Mesenteric fat pad (tissue), 1 donor: ENCODE measurements at places on chromosomes 6 and 20.

DNA sequence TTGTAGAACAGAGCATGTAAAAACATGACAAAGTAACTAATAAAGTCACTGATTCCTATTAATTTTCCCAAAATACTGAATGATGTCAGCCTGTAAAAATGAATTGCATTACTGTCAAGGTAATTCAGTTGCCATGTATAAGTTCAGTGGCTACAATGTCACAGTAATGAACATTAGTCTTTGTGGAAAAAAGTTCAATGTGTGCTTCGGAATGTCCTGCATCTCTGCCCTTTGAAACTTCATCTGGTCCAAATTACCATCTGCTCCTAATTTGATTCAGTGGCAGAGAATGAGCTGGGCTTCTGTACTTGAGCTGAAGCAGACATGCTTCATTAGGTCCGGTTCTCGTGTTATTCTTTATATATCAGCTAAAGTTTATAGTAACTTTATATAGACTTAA lies 567.4 kb downstream of the COL12A1 start:
- no peak for DNase-seq

- no peak for DNase-seq
These were observed 1.8 kb upstream of the CST3 start for GRCh38 chr20:23639490-23639958.

DNA sequence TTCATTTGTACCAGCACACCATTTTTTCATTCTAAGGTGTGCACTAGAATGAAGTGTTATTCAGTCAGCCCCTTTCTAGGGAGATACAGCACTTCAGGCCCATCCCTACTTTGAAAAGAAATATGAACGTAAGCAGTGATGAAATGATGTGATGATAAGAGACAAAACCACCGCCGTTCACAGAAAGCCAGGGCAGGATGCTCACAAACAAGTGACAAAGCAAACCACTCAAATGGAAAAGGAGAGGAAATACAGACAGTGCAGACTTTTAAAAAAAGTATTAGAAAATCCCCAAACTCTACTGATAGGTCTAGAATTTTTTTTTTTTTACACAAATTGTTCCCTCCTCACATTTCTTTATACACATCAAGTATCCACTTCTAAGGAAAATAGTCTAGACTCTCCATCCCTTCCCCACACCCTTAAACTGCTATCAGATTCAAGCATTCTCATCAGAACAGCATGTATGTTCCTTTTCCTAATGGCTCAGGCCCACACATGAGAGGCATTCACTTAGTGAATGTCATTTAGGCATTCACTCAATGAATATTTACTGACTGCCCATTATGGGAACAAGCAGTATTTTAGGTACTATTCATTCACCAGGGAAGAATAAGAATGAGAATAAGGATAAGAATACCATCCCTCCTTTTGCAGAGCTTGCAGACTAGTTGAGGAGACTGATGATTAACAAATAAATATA lies 243.5 kb downstream of the GMPR start:
- DNase-seq, result no peak

DNA sequence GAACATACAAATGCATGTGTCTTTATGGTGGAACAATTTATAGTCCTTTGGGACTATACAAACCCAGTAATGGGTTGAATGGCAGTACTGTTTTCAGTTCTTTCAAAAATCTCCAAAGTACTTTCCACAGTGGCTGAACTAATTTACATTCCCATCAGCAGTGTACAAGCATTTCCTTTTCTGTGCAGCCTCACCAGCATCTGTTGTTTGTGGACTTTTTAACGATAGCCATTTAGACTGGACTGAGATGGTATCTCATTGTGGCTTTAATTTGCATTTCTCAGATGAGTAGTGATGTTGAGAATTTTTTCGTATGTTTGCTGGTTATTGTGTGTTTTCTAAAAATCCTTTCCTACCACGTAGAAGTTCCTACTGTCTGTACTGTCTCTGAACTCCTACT lies 327.2 kb upstream of the ZFP64 start:
- DNase-seq, result no peak

DNA sequence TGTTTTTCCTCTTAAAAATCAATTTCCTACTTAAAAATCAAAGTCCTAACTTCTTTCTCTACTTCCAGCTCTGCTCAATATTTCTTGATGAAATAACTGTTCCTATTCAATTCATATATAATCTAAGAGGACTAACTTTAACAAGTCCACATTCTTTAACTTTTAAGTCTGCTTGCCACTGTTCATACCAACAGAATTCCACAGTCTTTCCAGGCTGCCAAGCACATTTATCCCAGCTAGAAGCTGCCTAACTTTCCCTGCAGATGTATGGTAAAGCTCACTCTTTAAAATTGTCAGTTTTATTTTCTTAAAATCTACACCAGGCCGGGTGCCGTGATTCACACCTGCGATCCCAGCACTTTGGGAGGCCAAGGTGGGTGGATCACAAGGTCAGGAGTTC lies 11.5 kb downstream of the CALHM6 start:
- no peak for DNase-seq

DNA sequence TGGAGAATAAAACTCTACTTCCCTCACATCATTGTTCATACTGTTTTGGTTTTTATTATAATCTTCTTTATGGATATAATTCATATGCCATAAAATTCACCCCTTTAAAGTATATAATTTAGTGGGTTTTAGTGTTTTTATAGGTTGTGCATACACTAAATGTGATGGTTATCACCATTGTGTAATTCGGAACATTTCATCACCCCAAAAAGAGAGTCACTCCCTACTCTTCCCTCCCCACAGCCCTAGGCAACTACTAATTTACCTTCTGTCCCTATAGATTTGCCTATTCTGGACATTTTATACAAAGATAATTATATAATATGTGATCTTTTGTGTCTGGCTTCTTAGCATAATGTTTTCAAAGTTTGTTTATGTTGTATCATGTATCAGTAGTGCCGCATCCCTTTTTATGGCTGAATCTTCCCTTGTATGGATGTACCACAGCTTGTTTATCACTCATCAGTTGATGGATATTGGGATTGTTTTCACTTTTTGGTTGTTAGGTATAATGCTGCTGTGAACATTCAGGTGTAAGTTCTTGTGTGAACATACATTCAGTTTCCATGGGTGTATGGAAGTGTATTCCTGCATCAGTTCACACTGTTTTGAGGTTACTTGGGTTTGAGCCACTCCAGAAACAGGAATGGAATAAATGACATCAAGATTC lies 4.2 kb downstream of the TM9SF4 start:
- DNase-seq, result no peak

DNA sequence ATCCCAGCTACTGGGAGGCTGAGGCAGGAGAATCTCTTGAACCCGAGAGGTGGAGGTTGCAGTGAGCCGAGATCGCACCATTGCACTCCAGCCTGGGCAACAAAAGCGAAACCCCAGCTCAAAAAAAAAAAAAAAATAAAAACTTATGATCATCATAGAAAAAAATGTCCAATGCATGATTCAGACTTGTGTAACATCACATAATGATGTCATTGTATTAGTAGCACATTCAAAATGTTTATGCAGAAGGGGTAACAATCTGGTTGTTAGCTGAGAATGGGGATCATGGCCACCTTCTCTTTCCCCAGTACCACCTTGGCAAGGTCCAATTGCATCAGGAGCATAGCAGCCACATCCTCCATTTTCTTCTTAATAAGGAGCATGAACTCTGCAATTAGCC lies 137.6 kb upstream of the MARCKS start:
- DNase-seq, result no peak

- DNase-seq, result no peak
These were observed 19.1 kb downstream of the ZFP64 start for GRCh38 chr20:52172392-52173047.

DNA sequence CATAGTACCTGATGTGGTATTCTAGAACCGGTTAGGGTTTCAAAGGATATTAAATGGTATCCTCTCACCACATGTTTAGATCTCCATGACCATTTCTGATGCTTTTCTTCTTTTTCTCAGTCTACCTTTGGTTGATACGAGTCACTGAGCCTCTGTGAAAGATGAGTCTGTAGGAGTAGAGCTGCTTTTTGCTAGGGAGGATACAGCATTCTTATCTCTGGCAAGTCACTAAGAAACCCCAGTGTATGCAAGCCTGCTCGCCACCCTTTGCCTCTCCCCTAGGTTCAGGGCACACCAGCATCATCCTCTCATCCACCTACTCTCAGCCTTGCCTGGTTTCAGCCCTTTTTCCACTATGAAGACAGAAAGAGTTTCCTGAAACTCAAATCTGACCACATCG lies 89.9 kb downstream of the MTFR2 start:
- no peak for DNase-seq

DNA sequence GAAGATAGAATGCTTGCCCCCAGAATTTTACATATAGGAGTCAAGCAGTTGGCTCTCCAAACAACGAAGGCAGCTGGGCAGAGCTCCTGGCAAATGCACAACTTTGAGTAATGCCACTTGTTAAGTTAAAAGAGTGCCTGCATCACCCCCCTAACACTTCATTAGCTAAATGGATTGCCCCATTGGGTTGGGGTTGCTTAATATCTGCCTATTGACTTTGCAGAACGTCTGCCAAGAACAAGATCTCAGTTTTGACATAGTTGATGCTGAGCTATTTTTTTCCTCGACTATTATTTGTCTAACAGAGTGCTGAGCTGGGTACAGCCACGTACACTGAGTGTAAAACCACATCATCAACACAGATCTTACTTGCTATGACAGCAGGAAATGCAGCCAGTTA lies 12.1 kb downstream of the ANKRD60 start:
- DNase-seq, result no peak

GRCh38 chr6:145380186-145380585 lies 355.1 kb downstream of the EPM2A start:
- no peak for DNase-seq

GRCh38 chr6:127131772-127132376 lies 13.4 kb downstream of the RSPO3 start:
- no peak for DNase-seq

DNA sequence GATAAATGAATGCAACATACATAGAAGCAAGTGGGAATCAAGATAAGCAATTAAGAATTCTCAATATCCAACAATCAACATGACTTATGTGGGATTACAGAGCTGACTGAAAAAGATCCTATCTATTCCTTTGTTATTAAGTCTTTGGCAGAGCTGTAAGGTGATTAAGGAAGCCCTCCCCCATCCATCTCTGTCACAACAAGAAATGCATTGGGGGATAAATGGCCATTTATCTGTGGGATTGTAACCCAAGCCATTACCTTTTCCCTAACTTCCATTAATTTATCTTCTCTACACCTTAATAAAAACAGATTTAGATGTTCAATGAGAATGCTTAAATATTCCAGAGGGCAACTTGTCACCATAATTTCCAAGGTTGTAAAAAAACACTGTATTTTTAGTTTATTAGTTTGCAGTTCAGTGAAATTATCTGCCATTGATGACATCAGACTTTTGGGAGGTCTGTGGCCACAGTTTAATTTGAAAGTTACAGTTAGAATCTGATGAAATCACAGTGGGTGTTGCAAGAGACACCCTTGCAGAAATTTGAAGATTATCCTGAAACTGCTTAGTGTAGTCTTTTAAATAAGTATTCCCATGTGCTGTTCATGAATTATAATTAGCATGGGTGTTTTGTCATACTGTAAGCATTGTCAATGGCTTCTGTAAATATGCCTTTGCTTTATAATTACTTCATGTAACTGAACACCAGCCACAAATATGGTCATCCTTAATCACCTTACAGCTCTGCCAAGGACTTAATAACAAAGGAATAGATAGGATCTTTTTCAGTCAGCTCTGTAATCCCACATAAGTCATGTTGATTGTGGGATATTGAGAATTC lies 49.4 kb upstream of the FYN start:
- DNase-seq, result no peak

GRCh38 chr6:8739454-8739853 lies 304.1 kb upstream of the SLC35B3 start:
- DNase-seq, result no peak

DNA sequence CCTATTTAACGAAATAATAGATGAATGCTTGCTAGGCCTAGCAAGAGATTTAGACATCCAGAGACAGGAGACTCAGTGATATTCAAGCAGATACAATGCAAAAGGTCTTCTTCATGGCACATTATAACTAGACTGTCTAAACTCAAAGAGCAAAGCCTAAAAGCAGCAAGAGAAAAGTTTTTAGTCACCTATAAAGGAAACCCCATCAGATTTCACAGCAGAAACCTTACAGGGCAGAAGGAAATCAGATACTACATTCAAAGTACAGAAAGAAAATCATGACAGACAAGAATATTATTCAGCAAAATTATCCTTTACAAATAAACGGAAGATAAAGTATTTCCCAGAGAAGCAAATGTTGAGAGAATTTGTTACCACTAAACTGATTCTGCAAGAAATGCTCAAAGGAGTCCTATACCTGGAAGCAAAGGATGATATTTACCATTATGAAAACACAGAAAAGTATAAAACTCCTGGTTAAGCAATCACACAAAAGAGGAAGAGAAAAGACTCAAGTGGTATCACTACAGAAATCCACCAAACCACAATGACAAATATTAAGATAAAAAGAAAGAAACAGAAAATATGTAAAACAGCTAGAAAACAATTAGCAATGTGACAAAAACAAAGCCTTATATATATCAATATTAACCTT lies 333.7 kb downstream of the MEI4 start:
- no peak for DNase-seq

DNA sequence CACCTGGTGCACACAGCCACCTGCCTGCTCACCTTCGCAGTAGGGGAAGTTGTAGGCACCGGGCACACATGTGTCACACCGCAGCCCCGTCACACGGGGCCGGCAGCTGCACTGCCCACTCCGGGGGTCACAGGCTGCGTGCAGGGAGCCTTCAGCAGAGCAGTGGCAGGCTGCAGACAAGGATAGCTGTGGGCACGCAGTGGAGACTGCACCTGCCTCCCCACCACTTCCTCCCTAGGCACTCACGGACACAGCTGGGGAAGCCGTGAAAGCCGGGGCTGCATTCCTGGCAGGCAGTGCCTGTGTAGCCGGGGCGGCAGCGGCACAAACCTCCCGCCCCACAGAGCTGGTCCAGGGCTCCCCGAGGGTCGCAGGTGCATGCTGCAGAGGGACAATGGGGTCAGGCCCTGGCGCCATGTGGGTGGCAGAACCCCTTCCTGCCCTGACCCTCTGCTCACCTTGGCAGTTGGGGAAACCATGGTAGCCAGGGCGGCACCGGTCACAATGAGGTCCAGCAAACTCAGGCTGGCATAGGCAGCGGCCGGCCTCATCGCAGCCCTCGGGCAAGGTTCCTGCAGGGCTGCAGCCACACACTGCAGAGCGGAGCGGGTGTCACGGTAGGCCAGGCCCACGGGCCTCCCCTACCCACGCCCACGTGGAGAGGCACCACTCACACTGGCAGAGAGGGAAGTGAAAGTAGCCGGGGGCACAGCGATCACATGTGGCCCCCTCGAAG lies 29.4 kb downstream of the LAMA5 start:
- DNase-seq, result no peak

DNA sequence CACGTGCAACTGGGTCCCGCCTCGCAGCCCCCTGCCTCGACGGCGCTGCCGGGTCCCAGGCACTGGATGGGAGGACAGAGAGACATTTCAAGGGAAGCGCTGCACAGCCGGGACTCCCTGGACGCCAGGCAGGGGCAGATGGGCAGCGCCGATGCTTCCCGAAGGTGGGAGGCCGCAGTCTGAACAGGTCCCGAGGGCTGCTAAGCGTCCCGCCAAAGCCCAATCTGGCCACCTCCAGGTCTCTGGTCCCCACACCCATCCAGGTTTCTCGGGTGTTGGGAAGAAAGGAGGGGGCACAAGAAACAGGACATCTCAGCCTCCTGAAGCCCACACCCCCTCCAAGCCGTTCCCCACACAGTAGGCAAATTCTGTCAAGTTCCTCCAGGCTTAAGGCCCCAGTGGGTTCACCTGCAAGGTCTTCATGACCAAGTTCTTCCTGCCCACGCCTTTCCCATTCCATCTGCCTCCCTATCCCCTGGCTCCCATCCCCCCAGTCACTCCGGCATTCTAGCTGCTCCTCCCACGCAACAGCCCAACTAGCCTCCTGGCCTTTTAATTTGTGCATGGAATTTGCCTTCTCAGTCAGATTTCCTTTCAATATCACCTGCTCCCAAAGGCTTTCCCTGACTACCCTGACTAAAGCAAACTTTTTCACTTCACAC lies 5.4 kb upstream of the CPXM1 start:
- no peak for DNase-seq
